HCT116 (cell line): ENCODE measurements at places on chromosomes 5 and 9. TPM values are rescaled to one million over a fixed set of nuclear protein-coding genes. Genes with fewer than 3 reads are reported as not detected.

- DNase-seq = no peak
Measured at GRCh38 chr5:2536632-2537377, 214.7 kb downstream of the IRX2 start.

DNA sequence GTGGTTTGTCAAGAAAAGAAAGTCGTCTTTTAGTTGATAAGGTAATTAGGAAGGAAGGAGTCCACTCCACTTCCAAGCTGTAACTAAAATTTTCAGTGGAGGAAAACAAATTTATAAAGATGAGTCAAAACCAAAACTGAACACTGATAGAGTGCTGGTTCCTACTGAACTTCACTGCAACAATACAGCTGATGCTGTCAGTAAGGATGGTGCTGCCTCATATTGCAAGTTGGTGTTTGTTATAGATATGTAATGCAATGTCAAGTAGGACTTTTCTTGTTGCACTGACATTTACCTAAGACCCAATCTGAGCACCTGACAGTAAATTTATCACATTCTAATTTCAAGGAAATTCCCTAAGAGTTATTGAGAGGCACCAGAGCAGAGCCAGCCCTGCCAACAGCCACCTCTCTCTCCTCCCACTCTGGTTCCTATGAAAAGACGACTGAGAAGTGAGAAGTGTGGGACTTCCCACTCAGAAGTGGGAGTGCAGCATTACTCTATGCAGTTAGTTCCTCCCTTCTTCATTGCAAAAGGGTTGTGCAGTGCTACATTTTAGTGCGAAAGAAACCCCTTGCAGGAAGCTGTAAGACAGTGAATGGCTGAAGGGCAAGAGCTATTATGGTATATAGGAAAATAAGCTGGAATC is 350.8 kb downstream of the NFIB start:
- DNase-seq = no peak

- DNase-seq = no peak
Measured at GRCh38 chr9:128473104-128473503, 17.3 kb downstream of the ODF2 start.

The IL3 gene
- total RNA-seq = not detected

GRCh38 chr5:149152317-149152746 is 11.0 kb downstream of the ABLIM3 start:
- no peak for DNase-seq

DNA sequence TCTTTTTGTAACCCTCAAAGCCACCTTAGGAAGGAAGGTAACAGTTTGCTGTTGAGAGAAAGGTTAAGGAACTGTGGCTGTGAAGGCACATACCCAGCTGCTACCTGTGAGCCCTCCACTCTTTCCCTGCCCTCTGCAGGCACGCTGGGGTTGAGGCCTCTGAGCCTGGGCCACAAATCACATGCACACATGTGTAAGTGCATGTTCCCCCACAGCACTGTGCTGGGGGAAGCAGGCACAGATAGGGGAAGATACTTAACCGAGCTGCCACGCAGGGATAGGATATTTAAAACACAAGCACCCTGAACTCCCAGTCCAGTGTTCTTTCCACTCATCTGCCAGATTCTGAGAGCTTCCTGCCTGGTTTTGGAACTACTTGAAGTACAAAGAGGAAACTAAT is 18.1 kb downstream of the LARP1 start:
- no peak for DNase-seq

GRCh38 chr5:122187426-122187825 is 58.1 kb downstream of the ZNF474 start:
- DNase-seq = no peak

- no peak for DNase-seq
Measured at GRCh38 chr5:173800340-173800739, 87.8 kb upstream of the CPEB4 start.
